ENCODE measurements at places on chromosomes 6 and 20.
A peak's percentile ranks its signal among the peaks of the same experiment; 100 is the strongest.

- DNase-seq: peak; percentile 77
These were observed 37.9 kb downstream of the PTPRA start for GRCh38 chr20:2911200-2911599.

DNA sequence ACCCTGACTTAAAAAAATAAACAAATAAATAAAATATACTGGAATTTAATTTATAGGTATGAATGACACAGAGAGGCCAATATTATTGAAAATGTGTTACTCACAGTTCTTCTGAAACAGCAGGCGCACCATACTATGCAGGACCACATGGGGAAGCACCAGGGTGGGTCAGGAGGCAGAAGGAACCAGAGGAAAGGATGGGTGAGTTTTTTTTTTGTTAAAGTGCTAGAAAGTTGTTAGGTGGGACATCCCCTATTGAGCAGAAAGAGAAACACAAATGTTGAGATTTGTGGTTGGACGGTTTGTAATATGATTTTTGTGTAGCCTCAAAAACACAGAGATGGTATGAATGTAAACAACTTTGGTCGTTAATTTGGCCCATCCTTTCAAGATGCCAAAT, 26.0 kb downstream of the PTPRA start:
- DNase-seq: no peak

GRCh38 chr6:105591053-105591452, 188.2 kb upstream of the PREP start:
- peak; percentile 78 for DNase-seq

GRCh38 chr6:139356924-139357323, 17.5 kb downstream of the CITED2 start:
- no peak for DNase-seq

- no peak for DNase-seq
These were observed 175.9 kb downstream of the ZDHHC14 start for GRCh38 chr6:157556671-157557430.

GRCh38 chr6:85685713-85686112, 43.0 kb upstream of the SYNCRIP start:
- peak; percentile 52 for DNase-seq
